AG04450 (cell line): ENCODE measurements at places on chromosomes 16 and 17.

GRCh38 chr16:13920510-13920818 is 510 bp downstream of the ERCC4 start:
- DNase-seq: no peak

GRCh38 chr16:29825145-29826044 is 5.1 kb downstream of the MVP start:
- DNase-seq: peak; percentile 80

DNA sequence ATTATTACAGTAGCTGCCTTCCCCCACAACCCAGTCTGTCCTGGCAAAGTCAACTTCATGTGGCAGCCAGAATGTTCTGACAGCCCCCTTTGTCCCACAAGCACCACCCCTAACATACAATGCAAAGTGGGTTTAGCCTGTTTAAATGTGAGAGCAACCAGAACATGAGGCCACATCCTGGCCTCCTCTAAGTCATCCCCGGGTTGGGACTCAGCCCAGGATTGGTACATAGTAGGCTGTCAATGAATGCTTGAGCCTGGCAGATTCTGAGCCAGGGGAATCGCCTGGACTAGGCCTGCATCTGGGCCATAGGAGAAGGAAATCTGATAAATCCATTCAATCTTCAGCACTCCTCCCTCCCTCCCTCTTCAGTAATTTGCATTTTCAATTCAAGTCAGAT is 4.3 kb upstream of the ITGA3 start:
- no peak for DNase-seq

DNA sequence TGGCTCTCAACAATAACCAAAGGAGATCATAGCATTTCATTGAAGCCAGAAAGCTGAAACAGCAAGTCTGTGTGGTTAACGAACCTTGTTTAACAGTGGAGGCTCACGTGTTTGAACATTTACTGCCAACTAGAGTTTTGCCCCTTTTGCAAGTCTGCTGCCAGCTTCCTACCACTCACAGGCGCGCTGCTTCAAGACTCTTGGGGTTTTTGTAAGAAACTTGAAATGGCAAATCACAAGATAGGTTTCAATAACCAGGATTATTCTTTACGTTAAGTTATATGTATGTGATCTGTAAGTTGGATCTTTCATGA is 1.2 kb downstream of the SNTB2 start:
- DNase-seq: no peak

GRCh38 chr16:87426423-87427215 is 34.5 kb downstream of the MAP1LC3B start:
- no peak for DNase-seq

DNA sequence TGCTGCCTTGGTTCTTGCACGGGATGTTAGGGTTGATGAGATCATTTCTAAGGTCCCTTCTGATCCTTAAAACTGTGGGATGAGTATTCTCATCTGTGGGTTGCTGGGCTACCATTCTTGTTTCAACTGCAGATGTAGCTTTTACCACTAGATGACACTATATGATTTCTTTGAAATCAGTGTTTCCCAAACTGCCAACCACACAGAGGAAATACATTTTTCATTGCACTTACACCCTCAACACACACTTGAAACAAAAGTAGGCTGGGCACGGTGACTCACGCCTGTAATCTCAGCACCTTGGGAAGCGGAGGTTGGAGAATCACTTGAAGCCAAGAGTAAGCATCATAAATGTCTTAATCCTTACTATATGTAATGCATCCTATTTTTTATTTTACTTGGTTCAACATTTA is 15.3 kb downstream of the LCMT1 start:
- peak; percentile 54 for DNase-seq

GRCh38 chr16:70746040-70746707 is 54.8 kb downstream of the VAC14 start:
- no peak for DNase-seq

DNA sequence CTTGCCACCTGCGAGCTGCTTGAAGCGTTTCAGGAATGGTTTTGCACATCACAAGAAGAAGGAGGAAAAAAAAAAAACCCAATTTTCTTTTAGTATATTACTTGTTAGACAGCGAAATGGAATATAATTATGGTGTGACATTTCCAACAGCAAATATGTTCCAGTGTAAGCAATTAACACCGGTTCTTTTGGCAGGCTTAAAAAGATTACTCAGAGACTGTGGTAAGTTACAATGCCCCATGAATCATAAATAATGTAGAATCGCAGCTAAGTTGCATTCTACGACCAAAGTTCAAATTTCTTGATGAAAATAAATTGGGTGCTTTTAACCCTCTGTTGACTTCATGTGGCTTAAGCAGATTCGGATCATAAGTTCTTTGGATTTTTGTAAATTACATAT is 245.2 kb downstream of the XYLT1 start:
- DNase-seq: no peak

- DNase-seq: no peak
Measured at GRCh38 chr17:21199311-21199710, 14.7 kb downstream of the TMEM11 start.

- DNase-seq: no peak
Measured at GRCh38 chr17:14202388-14203166, 34.1 kb downstream of the CDRT15 start.

GRCh38 chr17:7262935-7263800 is 890 bp upstream of the CLDN7 start:
- no peak for DNase-seq

- no peak for DNase-seq
Measured at GRCh38 chr17:56902348-56902747, 11.5 kb downstream of the TRIM25 start.

DNA sequence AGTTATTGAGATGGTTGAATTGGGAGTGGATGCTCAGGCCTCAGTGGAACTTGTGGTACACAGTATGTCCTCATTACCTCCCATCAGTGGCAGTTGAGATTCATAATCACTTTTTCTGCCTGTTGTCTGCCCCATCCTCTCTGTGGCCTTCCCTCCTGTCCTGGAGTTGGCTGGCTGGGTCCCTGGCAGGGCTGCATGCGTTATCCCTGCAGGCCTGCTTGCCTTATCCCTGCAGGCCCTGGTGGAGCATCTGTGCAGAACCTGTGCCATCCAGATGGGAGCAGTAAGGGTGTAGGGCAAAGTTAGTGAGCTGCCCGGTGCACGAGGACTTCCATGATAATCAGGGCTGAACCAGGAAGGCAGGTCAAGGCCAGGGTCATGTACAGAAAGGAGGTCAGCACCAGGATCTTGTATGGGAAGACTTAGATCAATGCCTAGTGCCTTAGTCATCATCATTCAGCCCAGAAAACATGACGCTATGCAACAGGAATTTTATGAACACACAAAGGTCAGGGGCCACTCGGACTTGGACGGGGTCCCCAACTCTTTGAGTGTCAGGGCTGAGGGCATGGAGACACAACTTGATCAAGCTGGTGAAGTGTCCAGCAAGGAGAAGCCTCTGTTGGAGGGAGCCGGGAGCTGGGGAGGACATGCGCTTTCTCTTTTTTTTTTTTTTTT is 47.2 kb downstream of the ABCC1 start:
- peak; percentile 73 for DNase-seq

DNA sequence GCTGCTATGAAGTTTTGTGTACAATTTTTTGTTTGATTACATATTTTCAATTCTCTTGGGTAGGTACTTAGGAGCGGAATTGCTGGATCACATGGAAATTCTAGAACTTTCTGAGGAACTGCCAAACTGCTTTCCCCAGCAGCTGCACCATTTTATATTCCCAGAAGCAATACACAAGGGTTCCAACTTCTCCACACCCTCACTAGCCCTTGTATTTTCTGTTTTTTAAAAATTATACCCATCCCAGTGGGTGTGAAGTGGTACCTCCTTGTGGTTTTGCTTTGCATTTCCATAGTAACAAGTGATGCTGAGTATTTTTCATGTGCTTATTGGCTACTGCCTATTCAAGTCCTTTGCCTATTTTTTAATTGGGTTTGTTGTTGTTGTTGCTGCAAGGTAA is 20.9 kb downstream of the NACA2 start:
- no peak for DNase-seq

DNA sequence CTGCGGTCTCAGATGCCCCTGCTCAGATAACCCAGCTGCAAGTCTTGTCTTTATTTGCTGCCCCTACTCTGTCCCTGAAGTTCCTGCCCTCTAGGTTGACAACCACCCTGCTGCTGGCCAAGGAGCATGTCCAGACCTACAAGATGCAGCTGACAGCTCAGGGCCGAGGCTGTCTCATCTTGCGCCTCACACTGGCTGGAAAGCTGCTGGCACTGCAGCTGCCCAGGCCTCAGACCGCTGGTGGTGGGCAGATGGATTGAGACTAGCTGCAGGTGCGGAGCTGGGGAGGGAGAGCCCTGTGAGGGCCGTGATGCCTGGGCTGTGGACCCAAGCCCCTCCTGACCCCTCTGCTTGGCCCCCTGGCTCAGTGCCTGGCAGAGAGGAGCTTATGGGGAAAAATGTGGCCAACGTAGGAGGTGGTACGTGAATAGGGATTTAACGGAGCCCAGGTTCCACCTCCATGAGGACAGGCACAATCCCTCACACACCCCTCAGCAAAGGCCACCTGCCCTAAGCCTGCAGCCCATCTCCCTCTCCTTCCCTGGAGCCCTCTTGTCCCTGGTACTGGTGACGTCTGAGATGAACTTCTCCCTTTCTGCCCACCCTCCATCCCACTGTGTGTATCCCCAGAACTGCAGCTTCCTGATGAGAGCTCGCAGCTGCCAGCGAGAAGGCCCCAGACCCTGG is 8.3 kb upstream of the GALK1 start:
- DNase-seq: no peak

DNA sequence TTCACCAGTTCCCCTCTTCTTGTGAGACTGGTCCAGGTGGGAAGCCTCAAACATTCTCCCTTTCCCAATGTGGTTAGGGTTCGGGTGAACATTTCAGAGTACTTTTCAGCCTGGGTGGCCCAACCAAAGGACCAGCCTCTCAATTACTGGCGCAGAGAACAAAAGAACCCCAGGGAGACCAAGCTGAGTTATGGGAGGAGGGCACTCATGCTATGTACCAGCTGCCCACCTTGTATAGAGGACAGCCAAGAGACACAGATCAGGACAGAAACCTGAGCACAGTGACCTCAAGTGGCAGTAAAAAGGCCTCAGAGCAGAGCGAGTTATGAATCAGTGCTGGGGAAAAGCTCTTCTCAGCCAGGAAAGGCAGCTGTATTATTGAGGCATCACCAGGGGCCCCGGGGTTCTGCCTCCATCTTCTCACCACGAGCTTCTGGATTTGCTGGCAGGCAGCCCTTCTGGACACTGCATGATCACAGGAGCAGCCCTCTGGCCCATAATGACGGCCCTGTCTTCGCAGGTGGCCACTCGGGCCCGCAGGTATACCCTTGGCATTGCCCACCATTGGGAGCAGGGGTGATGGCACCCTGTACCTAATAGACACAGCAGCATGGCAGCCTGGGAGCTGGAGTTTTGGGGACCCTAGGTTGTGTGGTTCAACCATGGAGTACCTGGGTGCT is 3.8 kb downstream of the G6PC3 start:
- DNase-seq: no peak

DNA sequence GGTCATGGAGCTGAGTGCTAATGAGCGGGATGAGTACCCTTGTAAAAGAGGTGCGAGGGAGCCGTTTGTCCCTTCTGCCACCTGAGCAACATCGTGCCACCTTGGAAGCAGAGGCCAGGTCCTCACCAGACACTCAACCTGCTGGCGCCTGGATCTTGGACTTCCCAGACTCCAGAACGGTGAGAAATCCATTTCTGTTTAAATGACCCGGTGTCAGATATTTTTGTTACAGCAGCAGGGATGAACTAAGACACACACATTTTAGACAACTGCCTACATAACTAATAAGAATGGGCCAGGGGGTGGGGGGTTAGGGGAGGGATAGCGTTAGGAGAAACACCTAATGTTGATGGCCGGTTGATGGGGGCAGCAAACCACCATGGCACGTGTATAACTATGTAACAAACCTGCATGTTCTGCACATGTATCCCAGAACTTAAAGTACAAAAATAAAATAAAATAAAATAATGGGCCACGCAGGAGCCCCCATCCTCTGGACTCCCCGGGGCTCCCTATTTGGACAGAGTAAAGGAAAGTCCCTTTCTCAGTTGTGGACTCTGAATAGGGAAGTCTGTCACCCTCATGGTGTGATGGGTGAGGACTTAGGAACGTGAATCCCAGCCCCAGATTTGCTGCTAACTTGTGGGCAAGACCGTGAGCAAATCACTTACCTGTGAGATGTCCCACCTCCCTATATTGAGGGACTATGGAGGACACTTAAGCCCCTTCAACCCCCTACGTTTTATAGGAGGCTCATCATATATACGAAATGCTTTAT is 60.6 kb upstream of the DNAH17 start:
- no peak for DNase-seq

DNA sequence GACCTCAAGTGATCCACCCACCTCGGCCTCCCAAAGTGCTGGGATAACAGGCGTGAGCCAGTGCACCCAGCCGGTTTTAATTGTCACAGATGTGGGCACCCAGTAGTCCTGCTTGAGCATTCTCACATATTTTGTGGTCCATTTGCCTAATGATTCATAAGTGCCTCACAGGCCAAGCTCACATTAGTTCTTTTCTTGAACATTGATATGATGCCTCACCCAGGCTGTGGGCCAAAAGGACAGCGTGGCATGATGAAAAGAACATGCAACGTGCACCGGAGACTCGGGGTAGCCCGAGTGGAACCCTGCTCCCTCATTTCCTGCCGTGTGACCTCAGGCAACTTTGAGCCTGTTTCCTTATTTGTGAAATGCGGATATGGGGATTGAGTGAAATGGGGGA is 181.9 kb downstream of the SNX29 start:
- no peak for DNase-seq

GRCh38 chr16:28218109-28218508 is 6.3 kb upstream of the XPO6 start:
- DNase-seq: peak; percentile 18

- no peak for DNase-seq
Measured at GRCh38 chr17:73013301-73013700, 79.2 kb downstream of the SLC39A11 start.

DNA sequence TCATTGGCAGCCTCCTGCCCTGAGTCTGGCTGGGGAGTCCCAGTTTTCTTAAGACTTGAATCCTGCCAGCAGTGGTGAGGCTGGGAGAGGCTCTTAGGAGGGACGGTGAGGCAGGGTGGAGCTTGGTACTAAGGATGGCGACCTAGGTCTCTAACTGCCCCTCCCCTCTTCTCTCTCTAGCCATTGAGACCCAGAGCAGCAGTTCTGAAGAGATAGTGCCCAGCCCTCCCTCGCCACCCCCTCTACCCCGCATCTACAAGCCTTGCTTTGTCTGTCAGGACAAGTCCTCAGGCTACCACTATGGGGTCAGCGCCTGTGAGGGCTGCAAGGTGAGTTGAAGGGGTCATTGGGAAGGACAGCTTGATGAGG is 16.4 kb downstream of the GJD3 start:
- DNase-seq: no peak

- no peak for DNase-seq
Measured at GRCh38 chr16:16028311-16028999, 79.0 kb downstream of the ABCC1 start.

GRCh38 chr17:51850201-51850600 is 308.3 kb downstream of the CA10 start:
- DNase-seq: no peak

GRCh38 chr17:32479074-32479617 is 7.6 kb upstream of the CDK5R1 start:
- DNase-seq: no peak
